ENCODE measurements at places on chromosomes 2 and 18.

DNA sequence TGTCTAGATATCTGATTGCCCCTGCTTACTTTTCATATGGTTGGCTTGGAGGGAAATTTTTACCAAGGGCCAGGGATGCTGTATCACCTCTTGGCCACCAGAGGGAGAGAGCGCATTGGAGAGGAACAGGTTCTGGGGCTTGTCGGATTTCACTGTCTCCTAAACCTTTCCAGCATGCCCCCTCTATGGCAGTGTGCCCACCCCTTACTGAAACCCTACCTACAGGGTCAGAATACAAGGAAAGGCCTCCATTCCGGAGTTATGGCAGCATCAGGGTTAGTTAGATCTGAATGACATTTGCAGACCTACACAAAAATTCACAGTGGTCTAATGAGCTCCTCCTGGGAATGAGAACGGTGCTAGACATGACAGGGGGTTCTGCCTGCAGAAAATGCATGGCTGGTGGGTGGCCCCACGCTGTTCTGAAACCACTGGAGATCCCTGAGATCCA lies 5.8 kb downstream of the SLC14A2 start:
- no peak for DNase-seq

GRCh38 chr2:109226128-109226527 lies 97.1 kb downstream of the SH3RF3 start:
- no peak for DNase-seq

DNA sequence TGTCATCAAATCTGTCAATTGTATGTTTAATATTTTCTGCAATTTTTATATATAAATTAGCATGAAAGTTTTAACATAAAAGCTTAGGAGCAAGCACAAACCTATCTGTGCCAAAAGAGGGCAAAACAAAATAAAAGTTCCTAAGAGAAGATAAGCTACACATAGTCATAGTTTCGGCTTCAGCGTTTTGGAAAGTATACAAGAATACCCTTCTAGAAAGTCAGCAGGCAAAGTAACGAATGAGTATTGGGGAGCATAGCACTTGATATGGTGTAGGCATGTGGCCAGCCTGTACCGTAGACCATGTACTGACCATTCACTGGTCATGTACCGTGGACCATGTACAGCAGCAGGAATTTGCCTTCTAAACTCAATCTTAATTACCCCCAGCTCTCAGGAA lies 156.1 kb downstream of the TMEM247 start:
- DNase-seq = no peak

GRCh38 chr18:46042571-46043123 lies 29.4 kb downstream of the PSTPIP2 start:
- DNase-seq = no peak

DNA sequence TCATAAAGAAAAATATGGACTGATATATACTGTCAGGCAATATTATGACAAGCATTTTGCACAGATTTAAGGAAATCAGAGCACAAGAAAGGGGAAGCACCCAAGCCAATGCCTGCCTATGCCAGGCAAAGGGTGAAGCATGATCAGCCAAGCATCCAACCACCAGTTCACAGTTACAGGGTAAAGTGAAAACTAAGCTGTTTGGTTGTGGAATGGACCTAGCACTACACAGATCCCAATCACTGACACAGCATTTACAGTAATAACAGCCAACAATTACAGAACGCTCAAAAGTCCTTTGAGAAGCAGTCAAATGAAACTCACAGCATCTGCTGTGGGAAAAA lies 90.3 kb downstream of the SP3 start:
- DNase-seq = no peak

DNA sequence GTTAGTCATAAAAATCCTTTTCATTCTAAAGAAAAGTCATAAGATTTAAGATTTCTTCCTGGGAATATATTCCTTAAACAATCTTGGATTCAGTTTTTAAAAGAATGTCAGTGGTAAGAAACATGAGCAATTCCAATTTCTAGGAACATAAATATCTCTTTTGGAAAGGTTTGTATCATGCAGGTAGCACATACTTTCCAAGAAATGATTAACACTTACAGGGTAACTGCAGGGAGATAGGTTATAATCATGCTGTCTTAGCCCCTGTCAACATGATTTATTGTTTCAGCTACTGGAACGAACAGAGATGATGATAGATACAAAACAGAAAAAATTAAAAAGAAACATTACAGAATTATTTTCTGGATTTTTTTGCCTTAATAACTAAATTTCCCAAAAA lies 1537.7 kb downstream of the LRP1B start:
- no peak for DNase-seq

DNA sequence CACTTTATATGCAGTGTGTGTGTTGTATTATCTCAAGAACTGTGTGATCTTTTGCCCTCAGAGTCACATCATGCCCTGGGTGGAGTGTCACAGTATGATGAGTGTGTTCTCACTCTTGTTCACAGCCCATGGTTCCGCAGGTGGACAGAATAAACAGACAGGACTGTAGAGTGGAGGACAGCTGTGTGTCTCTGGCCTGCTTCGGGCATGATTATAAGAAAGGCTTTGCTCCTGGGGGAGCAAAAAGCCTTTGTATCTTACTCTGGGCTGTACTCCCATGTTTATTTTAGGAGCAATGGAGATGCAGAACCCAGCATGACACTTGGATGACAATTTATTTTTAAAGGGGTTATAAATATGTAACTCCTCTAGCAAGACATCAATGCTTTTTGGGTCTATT lies 371.7 kb upstream of the MEX3C start:
- DNase-seq = no peak

DNA sequence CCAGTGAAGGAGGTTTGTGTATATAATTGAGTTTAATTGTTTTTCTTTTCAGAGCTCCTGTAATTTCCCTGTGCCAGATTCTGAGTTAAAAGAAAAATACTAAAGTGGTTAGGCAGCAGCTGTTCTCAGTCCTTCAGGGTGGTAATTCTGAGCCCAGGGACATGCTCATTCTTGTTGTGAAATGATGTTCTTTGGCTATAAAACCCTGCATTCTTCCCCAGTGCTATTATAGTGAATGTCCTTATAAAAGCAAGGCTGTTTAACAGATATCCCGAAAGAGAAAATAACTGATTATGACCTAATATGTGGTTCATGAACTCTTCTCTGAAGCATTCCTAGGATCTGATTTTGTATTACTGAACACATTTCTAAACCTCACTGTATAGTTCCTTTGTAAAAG lies 34.0 kb downstream of the ADAM23 start:
- DNase-seq = no peak

- DNase-seq = no peak
Observed at GRCh38 chr2:233492751-233493150, 73.8 kb downstream of the USP40 start.

DNA sequence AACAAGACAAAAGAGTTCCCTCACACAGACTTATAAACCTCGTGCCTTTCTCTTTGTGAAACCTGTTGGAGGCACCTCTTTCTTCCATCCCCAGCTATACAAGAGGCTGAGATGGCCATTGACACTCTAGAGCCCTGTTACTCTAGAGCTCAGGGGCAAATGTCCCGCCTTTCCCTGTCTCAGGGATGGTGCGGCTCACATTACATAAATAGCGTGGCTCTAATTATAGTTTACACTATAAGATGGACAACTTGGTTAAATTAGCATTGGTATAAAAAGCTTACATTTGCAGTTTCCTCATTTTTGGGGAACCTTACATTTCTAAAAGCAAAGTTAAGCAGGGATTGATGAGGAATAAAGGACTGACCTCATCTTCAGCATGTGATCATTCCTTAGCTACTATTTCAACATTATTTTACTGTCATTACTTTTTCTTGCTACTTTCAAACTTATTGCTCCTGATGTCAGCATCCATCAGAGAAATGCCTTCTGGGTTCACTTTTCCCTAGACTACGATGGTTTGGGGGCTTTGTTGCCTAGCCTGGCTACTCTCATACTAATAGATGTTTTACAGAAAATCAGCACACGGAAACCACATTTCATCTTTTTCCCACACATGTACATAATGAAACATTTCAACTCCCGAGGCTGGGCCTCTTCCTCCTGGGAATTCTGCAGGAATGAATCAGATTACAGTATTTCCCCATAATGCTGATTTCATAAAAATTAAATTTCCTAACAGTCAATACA lies 40.4 kb downstream of the FTCDNL1 start:
- DNase-seq = no peak

DNA sequence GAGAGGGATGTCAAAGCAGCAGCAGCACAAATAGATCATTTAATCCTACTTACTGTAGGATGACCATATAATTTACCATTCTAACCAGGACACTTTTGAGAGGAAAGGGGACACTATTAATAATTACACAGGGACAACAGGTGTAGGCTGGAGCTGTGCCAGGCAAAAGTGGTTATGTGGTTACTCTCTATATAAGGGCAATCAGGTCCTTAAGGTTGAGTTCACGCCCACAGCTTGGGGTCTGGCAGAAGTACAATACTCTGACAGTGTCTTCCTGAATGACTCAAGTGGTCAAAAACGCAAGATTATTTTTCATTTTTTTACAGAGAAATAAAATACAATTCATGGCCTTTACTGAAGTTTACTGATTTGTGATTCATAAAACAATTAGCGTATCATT lies 2.8 kb downstream of the PREPL start:
- DNase-seq = no peak

DNA sequence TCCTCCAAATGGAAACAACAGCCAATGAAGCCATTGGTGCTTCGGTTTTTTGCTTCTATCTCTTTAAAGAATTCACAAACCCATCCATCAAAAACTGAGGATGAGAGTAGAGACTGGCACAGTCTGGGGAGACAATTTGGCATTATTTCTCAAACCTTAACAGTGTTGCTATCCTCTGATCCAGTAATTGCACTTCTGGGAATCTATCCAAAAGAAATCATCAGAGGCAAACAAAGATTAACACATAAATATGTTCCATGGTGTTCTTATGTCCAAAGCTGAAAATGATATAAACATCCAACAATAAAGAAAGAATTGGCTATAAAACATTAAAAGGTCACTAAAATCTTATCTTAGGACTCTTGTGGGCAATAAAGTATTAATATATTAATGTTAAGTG lies 35.1 kb downstream of the REEP1 start:
- DNase-seq = no peak

DNA sequence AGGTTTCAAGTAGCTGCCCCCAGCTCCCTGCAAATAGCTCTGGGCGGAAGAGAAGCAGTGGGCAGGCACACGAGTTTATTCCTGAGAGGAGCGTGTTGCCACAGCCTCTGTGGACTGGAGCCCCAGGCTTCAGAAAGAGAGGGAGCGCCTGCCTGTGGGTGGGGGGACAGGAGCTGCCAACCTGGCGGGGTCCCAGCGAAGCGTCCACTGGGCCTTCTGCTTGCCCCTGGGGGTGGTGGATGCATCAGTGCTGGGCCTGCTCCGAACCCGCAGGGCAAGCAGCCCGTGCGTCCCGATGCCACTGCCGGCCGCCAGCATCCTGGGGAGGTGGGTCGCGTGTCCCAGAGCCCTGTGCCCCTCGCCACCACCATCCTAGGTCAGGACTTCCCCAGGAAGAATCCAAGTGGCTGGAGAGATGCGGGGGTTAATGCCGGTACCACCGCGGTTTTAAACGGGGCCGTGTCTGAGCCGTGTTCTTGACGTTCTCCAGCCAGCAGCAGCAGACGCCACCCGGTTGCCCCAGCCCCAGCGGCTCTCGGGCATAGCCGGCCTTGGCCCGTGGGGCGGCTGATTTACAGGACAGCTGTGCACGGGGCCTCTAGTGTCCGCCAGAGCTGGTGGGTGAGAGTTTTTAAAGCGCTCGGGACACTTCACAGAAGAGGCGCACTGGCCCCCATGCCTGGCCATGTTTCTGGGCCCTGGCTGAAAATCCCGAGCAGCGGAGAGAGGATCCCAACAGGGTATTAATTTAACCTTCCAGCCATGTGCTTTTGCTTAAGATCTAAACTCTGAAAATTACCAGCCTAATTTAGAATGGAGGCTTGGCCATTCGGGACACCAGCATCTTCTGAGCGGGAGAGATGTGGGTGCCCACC lies 84.7 kb downstream of the NFATC1 start:
- no peak for DNase-seq

- DNase-seq = no peak
Observed at GRCh38 chr2:42414648-42415047, 53.6 kb upstream of the COX7A2L start.

- DNase-seq = no peak
Observed at GRCh38 chr2:38164881-38165280, 88.9 kb upstream of the CYP1B1 start.

DNA sequence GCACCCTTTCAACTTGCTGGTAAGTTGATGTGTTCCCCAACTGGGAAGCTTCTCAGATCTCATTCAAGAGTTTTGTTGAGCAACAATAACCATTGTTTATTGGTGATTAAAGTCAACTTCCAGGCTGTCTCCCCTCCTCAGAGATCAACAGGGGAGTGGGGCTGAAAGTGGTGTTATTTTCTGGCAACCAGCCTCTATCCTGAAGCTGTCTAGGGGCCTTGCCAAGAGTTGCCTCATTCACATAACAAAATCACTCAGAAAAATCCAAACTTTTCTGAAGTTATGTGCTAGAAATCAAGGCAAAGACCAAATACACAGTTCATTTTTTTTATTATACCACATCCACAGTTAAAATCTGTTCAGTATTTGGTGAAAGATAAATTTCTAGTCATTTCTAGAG lies 788.4 kb downstream of the LRRTM4 start:
- no peak for DNase-seq

GRCh38 chr2:197934261-197934933 lies 130.0 kb downstream of the PLCL1 start:
- DNase-seq = no peak

- no peak for DNase-seq
Observed at GRCh38 chr2:179569831-179570233, 291.6 kb downstream of the ZNF385B start.

- no peak for DNase-seq
Observed at GRCh38 chr18:5993938-5994337, 98.6 kb upstream of the TMEM200C start.

DNA sequence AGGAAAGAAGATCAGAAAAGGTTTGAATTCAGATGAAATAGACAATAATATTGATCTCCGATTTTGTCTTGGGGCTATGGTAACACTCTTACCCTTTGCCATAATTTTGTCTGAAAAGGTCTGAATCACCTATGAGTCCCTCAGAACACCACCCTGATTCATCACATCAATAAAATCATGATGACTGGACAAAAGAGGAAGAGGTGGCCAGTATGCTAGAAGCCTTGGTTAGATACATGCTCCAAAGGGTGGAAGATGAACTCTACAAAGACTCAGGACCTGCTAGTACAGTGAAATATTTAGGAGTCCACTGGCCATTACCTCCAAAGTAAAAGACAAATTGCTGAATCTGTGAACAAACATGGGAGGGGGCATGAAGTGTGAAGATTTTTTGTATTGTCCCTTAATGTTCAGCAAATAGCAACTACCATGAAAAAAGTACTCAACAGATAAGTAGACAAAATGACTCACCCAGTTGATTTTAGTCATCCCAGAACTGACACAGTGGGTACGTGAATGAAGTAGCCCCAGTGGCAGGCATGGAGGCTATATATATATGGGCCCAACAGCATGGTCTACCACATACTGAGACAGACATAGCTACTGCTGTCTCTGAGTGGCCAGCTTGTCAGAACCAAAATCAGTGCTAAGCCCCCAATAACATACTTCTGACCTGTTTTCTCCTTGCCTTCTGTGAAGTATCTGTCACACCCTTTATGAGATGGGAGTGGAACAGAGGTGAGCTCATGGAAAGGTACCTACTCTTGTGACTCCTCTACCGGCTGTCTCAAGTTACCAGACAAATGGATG lies 36.5 kb upstream of the GLS start:
- no peak for DNase-seq

All from cerebellar nuclear complex (tissue), 1 donor.